ENCODE measurements at places on chromosomes 12 and 14. TPM values are rescaled to one million over a fixed set of nuclear protein-coding genes. Genes with fewer than 3 reads are reported as not detected.
A peak's percentile ranks its signal among the peaks of the same experiment; 100 is the strongest.

DNA sequence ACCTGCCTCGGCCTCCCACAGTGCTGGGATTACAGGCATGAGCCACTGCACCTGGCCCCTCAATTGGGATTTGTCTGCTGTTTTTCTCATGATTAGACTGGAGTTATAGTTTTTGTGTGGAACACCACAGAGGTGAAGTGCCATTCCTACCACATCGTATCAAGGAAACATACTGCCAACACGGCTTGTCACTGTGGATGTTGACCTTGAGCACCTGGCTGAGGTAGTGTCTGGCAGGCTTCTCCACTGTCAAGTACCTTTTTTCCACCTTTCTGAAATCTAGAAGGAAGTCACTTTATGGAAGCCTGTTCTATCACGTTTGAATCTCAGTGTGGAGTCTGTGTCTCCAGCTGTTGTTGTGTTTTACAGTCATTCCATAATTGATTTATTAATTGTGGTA lies 21.4 kb upstream of the SEL1L start:
- H3K36me3 ChIP-seq: no peaks in the 10 kb centered on the region
- H3K4me3 ChIP-seq: no peak overlapping the region
- no peaks in the 10 kb centered on the region for H3K27me3 ChIP-seq
- no peaks in the 10 kb centered on the region for H3K4me1 ChIP-seq

GRCh38 chr12:19217446-19217845 lies 87.9 kb downstream of the PLEKHA5 start:
- H3K36me3 ChIP-seq: no peaks in the 10 kb centered on the region
- no peak overlapping the region for H3K27ac ChIP-seq
- H3K27me3 ChIP-seq: no peaks in the 10 kb centered on the region
- no peak for DNase-seq

Gene C3AR1
- total RNA-seq: 1.8 TPM

Gene SLCO1B1
- not detected for total RNA-seq

Gene KRT6C
- total RNA-seq: not detected

- peaks cover 32% of the 10 kb centered on the region for H3K4me1 ChIP-seq
- H3K4me3 ChIP-seq: peak within 1 kb of the TSS; percentile 57
- H3K27me3 ChIP-seq: peaks cover 12% of the 10 kb centered on the region
- peak; percentile 55 for DNase-seq
These were observed at the start of gene CRIP1 for GRCh38 chr14:105486163-105486973. CRIP1 (plus strand) TSS chr14:105486886; CDS start chr14:105487260, 374 bp downstream.

GRCh38 chr12:114858388-114859146 lies 174.6 kb upstream of the TBX3 start:
- H3K27ac ChIP-seq: no peak overlapping the region
- H3K27me3 ChIP-seq: no peaks in the 10 kb centered on the region
- no peak overlapping the region for H3K4me3 ChIP-seq
- no peaks in the 10 kb centered on the region for H3K4me1 ChIP-seq
- H3K36me3 ChIP-seq: no peaks in the 10 kb centered on the region

Gene GPX2
- total RNA-seq: 682 TPM

All from colonic mucosa (tissue), 4 donors.